ENCODE measurements at places on chromosomes 1 and 21. TPM values are rescaled to one million over a fixed set of nuclear protein-coding genes. Genes with fewer than 3 reads are reported as not detected.

GPR153 gene
- polyA plus RNA-seq: not detected

ATAD3C gene
- polyA plus RNA-seq: 14.2 TPM

SPRR2B gene
- polyA plus RNA-seq: not detected

ETNK2 gene
- polyA plus RNA-seq: not detected

IBA57 gene
- polyA plus RNA-seq: 0.28 TPM

TFAP2E gene
- 0.57 TPM for polyA plus RNA-seq

Measured in Purkinje cell (primary cell).